Inflammatory macrophage treated with lipopolysaccharide for 1 hour (primary cell): ENCODE measurements at places on chromosomes 12 and 14.

DNA sequence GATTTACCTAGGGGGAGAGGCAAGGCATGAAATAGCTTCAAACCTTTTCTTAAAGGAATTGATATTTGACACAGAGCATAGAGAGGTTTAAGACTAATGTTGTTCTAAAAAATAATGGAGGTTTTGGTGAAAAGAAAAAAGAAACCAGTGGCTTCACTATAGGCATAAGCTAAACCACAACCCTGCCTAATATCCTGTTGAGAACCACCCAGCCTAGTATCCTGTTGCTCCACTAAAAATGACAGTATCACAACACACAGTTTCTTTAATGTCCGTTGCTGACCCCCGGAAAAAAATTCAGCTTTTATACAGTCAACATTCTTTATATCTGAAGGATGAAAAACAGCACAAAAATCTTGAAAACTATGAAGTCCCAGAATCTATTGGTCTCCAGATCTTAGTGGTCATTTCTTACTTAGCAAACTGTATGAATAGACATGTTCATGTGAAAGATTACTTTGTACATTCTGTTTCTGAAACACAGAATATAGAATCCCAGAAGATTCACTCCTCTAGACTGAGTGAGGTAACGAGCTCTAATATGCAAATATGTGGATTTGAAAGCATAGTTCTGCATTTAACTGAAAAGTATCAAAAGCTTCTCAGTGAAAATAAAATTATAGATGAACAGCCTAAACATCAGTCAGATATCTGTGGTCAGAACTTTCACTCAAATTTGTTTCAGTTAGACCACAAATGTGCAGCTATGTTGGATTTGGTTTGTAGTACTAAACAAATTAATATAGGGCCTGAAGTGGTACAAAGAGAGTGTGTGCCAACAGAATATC is 40.5 kb downstream of the GALC start:
- DNase-seq, result peak; percentile 10

DNA sequence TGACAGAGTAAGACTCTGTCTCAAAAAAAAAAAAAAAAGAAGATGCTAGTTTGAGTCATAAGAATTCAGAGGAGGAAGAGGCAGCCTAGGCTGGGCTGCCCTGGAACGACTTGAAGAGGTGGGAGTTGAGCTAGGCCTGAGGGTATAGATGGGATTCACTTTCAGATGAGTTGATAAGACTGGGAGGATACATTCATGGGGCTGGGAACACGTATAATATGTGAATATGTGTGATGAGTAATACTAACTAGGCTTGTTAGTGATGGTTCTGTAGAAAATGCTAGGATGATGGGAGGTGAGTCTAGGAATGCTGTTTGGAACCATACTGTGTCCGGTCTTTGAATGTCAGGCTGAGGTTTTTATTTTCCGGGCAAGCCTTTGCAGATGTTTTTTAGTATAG is 9.0 kb downstream of the PLEKHA5 start:
- DNase-seq, result no peak

- no peak for DNase-seq
These were observed 182.5 kb upstream of the RGS6 start for GRCh38 chr14:71749613-71750238.

DNA sequence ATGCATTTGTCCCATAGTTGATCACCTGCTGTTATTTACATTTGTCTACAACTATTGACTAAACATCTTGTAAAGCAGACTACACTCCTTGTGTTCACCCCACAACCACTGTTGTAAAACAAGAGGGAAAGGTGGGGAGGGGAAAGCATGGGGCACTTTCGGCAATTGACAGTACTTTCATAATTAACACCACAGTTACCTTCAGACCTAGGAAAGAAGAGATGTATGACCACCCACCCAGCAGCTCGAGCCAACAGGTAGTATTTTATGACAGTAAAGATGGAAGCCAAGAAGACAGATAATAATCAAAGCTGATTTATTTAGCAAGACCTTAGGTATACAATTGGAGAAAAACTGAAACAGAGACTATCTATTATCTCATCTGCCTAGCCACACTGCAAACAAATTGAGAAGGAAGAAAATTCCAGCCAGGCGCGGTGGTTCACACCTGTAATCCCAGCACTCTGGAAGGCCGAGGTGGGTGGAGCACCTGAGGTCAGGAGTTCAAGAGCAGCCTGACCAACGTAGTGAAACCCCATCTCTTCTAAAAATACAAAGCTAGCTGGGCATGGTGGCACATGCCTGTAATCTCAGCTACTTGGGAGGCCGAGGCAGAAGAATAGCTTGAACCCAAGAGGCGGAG is 11.2 kb downstream of the HECTD4 start:
- DNase-seq, result no peak

DNA sequence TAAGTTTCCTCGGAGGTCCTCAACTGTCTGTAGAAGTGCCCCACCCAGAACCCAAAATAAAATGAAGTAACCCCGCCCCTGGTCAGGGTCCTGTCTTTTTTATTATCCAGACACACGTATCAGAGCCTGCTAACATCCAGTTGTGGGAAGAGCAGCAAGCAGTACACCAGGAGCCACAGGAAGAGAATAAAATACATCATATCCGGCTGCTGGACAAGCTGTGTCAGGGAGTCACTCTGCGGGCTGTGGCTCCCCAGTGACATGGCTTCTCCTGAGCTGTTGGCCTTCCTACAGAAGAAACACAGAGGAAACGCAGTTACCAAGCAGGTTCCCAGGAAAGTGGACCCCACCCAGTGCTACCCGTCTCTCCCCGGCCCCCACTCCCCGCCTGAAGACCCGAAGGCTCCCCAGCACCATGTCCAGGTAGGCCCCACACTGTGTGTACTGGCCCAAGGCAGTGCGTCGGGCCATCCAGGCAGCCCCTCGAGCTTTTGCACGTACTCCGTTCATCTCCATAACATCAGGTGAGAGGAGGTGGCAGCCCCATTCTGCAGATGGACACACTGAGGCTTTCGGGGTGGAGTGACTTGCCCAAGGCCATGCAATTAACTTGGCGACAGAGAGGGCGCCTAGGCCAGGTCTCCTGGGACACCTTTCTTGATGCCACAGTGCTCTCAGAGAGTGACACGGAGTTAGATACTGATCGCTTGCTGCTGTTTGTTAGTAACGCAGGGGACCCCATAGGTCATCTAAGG is 34.3 kb upstream of the DICER1 start:
- no peak for DNase-seq

GRCh38 chr12:13080266-13080665 is 23.2 kb downstream of the GSG1 start:
- no peak for DNase-seq

DNA sequence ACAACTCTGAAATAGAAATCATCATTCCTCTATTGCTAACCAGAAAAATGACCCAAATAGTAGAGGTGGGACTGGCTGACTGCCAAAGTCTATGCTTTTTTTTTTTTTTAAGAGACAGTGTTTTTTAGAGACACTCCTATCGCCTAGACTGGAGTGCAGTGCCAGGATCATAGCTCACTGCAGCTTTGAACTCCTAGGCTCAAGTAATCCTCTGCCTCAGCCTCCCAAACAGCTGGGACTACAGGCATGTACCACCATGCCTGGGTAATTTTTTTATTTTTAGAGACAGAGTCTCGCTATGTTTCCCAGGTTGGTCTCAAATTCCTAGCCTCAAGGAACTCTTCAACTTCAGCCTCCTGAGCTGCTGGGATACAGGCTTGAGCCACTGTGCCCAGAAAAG is 19.2 kb downstream of the NR2C1 start:
- no peak for DNase-seq

DNA sequence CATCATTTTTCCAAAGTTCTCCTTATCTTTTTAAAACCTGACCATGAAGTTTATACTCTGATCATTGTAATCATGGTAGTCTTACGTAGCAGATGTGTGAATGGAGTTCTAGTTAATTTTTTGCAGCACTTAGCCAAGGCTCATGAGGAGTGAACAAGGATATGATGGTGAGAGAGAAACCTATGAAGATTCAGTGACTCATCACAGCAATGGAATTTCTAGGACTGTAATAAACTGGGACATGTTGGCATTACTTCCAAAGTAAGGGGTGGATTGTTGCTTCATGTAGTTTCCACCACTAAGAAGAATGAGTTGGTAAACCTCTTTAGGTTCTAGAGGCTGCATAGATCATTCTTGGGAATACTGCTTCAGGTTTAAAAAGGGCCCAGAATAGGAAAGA is 102.7 kb downstream of the LRRIQ1 start:
- DNase-seq, result no peak

GRCh38 chr12:48894271-48894670 is 28.6 kb upstream of the RND1 start:
- DNase-seq, result no peak

- DNase-seq, result no peak
These were observed 6.0 kb downstream of the TMEM260 start for GRCh38 chr14:56585461-56586084.
